ENCODE measurements at places on chromosomes 11 and 22.

- DNase-seq, result no peak
Measured at GRCh38 chr22:42515896-42516295, 3.7 kb downstream of the RRP7A start.

- no peak for DNase-seq
Measured at GRCh38 chr11:69300120-69301060, 6.4 kb downstream of the MYEOV start.

- no peak for DNase-seq
Measured at GRCh38 chr11:83088965-83089364, 17.3 kb upstream of the RAB30 start.

DNA sequence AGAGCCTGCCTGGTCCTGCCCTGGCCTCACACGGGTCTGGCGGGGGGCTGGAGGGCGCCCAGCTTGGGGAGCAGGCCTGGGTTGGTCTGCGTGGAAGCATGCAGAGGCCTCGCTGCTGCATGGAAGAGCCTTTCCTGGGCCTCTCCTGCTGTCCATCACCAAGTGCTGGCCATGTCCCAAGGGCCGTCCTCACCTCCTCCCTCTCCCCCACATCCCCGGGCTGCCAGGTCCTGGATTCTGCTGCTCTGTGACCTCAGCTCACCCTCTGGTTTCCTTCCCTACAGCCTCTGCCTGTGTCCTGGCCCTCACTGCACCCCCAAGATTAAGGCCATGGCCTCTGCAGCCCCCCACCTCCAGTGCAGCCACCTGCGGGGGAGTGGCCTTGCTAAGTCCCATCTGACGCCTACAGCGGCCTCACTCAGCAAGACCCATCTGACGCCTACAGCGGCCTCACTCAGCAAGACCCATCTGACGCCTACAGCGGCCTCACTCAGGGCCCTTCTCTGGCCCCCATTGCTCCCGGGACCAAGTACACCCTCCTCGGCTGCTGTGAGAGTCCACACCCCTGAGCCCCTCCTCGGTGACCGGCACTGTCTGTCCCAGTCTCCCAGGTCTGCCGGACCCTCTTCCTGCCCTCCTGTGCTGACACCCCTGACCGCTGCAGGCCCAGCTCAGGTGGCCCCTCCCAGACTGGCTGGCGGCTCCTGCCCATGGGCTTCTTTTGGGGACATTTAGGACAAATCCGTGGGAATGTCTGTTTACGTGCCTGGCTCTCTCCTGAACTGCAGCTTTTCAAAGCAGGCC, 119.5 kb upstream of the B3GAT1 start:
- no peak for DNase-seq

DNA sequence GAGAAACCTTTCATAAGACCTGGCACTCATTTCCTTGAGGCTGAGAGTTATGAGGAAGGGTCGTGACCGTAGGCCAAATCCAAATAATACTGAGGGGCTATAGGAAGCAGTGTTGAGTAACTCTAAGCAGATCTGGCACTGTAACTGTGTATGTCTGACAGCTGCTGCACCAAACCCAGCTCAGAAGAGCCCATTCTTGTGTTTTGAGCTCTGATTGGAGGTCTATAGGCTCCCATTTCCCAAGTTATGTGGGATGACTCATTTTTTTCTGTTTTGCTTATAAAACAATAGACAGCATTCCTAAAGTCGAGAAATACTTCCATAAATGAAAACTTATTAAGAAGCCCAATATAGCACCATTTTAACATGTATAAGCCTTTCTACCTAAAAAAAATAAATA, 645.8 kb downstream of the DLG2 start:
- DNase-seq, result no peak

- DNase-seq, result no peak
Measured at GRCh38 chr11:69325446-69325845, 31.5 kb downstream of the MYEOV start.

DNA sequence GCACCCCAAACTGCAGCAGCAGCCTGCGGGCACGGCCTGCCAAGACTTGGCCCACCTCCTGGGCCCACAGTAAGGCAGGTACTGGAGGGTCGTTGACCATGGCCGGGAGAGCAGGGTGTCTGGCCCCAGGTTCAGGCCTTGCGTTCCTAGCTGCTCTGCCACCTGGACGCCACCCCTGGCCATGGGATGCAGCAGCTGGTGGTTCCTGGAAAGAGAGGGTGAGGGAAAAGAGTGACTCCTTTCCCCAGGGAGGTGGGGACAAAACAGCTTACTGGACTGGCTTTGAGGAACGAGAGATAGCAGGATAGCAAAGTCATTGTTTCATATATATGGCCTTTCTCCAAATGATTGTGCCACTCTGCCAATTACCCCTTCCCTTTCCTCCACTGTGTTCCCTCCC, 1.8 kb downstream of the BSCL2 start:
- no peak for DNase-seq

DNA sequence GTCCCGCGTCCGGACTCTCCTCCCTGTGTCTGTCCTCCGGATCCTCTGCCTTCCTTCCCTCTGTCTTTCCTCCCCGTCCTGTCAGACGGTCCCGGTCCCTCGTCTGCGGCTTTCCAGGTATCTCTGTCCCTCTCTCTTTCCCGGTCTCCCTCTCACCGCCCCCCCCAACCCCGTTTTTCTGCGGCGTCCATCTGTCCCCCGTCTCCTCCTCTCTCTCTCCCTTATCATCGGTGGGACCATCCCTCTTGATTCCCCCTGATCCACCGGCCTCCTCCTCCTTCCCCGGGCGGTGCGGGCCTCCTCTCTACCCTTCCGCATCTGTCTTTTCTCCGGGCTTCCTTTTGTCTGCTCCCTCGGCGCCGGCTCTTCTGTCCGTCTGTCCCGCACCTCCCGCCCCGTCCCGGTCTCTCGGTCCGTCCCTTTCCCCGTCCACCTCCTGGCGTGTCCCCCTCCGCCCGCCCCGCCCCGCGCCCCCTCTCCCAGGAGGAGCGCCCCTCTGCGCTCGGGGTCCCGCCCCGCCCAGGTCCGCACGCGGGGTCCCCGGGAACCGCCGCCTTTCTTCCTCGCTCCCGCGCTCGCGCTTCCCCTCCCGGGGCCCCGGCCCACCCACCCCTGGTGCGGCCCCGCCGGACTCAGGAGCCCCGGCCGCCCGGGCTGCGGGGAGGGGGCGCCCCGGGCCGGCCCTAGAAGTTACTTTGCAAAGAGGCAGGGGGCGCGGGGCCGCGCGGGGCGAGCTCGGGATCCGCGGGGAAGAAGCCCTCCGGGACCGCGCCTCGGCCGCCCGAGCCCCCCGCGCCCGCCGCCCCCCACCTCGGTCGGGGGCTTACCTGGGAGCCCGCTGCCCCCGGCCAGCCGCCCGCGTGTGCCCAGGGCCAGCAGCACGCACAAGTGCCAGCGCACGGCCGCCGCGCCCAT, 568 bp downstream of the SCUBE1 start:
- no peak for DNase-seq

DNA sequence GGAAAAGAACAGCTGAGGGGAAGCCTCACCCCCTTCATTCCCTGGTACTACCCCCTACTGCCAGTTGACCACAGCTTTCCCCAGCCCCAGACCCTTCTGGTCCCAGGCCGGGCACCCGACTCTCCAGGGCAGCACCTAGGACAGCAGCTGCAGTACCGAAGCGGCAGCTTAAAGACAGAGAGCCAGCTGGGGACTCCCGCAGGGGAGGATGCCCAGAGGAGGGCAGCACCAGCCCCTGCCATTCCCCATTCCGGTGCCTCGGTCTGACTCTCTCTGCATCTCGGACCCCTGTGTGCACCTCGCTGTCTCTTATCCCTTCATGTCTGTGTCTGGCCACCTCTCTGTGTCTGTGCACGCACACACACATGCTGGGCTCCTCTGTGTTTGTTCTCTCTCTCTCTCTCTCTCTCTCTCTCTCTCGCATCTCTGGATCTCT, 9.4 kb downstream of the IGSF9B start:
- DNase-seq, result peak; percentile 45

GRCh38 chr11:41720761-41721160, 261.3 kb upstream of the LRRC4C start:
- no peak for DNase-seq

GRCh38 chr11:47409440-47410369, 1.3 kb downstream of the SLC39A13 start:
- no peak for DNase-seq

DNA sequence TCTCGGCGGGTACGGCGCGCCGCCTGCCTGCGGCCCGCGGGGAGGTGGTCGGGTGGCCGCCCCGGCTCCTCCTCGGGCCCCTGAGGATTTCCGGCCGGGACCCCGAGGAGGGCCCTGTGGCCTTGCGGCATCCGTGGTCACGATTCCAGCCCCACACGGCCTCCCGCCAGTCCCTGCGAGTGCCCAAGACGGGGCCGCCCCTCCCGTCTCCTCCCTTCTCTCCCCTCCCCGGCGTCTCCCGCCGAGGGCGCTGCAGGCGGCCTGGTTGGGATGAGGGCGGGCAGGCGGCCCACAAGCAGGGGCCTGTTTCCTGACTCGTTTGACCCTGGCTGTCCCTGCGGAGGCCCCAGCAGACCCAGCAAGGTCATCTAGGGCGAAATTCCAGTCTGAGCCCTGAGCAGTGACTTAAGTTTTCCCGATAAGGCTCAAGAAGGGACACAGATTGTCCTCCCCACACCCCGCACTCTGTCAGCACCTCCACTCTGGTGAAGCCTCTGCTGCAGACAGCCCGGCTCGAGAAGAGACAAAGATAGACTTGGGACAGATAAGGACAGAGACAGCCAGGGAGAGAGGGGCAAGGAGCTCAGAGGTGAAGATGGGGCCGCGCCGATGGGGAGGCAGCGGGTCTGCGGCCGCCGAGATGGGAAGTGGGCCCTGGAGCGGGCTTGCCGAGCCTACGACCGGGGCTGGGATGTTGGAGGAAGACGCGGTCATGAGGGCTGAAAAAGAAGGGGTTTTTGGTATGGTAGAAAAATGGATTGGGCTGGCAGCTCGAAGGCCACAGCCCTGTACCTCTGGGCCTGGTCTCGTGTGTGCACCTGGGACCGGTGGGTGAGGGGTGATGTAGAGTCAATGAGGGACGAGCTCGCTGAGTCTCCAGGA, 95.0 kb downstream of the SWAP70 start:
- peak; percentile 42 for DNase-seq

DNA sequence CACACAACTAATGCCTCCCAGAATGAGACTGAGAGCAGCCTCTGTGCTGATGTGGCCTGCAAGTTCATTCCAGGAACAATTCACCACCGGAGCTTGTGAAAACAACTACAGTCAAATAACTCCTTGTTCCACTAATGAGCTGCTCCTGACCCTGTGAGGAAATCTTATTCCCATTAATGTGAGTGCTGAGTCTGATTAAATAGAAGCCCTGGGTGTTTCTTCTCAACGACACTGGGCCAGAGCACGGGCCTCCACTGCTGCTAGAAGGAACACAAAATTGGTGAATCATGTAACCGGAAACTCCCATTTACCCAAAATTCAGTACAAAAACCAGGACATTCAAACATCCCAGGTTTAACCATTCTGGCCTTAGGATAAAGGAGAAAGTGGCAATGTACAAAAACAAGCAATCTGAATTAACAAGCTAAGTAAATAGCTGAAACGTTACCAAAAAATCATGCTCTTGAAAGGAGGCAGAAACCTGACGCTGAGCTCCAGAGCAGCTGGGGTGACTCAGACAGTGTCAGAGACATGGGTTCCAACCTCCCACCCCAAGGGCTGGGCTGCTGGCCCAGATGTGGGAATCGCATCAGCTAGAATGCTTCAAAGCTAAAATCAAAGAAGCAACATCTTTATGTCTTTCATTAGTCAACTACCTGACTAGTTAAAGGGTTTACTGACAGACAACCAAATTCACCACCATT, 26.7 kb downstream of the SERGEF start:
- no peak for DNase-seq

DNA sequence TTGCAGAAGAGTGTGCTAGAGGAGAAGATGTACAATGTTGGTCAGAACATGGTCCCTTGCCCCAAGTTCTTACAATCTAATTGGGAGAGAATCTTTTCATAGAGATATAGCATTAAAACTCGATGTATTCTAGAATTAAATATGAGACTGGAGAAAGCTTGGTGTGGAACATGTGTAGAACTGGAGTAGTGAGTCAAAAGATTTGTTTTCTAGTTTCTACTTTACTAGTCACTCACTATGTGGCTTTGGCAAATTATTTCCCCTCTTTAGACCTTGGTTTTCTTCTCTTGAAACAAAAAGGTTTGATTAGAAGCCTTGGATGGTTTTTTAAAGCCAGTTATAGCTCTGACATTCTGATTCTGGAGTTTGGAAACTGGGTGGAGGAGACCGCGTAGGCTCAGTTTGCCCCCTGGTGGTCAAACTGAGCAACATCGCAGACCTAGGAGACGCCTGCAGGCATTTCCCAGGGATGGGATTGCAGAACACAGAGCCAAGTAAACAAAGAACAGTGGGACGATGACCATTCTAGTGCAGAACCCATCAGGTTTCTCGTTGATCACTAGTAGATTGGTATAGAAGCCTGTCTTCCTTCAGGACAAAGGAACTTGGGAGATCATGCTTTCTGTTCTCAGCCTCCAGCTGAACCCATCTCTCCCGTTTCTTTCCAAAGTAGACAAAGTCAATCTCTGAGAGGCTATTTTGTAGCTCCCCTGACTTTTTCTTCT, 8.5 kb upstream of the CHRDL2 start:
- peak; percentile 9 for DNase-seq

GRCh38 chr11:63837027-63837688, 1.8 kb upstream of the MARK2 start:
- peak; percentile 70 for DNase-seq

DNA sequence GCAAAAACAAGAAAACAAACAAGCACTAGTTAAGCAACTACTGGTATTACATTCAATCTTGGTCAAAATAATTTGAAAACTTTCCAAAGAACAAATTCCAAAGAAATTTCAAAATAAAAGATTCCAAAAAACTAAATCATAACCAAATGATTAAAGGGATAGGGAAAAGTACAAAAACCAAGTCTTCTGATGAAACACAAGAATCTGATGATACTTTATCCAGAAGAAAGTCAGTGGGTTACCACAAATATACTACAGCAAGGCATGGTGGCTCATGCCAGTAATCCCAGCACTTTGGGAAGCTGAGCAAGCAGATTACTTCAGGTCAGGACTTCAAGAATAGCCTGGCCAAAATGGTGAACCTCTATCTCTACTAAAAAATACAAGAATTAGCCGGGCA, 59.1 kb downstream of the NUP98 start:
- DNase-seq, result no peak

- DNase-seq, result no peak
Measured at GRCh38 chr22:46858181-46858771, 95.8 kb downstream of the TBC1D22A start.

DNA sequence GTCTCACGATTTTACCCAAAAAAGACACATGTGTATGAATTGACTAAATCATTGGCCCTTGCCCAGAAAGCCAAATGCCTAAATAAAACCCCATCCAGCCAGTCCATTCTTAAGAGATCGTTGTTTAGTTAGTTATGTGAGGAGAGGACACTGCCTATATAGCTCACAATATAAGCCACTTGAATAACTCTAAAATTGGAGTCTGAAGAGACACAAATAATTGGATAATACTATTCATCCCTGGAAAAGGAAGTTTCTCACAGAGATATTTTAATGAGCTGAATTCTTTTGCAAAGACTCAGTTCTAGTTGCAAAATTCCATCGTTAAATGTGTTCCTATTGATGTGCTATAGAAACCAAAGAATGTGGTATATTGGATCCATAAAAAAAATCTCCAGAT, 176.7 kb downstream of the SOX6 start:
- DNase-seq, result no peak

GRCh38 chr11:117839380-117839881, 14.9 kb upstream of the FXYD2 start:
- no peak for DNase-seq

GRCh38 chr11:17434108-17434507, 42.5 kb downstream of the ABCC8 start:
- no peak for DNase-seq
